Fibroblast of the aortic adventitia (primary cell): ENCODE measurements at places on chromosomes 12 and 14.

DNA sequence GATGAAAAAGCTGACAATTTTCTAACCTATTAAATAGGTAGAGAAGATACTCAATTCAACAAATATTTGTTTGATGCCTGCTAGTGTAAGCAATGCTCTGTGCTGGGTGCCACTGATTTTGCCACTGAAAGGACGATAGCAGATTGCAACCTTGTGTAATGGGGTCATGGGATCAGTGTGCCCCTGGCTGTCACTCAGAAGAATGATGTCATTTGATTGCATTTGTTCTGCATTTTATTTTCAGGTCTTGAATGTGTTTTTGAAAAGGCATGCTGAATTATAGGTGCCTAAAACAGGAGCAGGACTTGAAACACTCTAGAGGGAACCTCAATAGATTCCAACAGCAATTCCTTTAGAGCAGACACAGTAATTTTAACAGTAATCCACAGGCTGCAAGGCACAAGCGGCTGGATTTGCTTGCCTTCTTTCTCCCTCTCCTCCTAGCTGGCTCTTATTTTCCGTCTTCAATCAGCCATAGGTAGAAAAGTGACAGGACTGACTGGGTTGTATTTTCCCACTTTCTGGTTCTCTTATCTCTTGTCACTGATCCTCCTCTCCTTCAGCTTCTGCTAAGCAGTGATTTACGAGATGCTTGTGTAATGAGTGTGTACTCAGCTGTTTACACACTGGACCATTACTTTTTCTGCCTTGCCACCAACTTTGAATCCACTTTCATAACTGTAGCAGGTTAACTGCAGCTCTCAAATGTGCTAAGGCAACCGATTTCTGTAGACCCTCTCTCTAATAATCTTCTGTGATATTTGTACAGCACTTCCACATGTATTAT is 4.1 kb downstream of the PLXNC1 start:
- no peak for DNase-seq

- peak; percentile 89 for DNase-seq
Observed at GRCh38 chr12:47736877-47737676, 11.8 kb upstream of the ENDOU start.

- DNase-seq, result no peak
Observed at GRCh38 chr14:68627050-68627867, 165.6 kb downstream of the ZFP36L1 start.

- no peak for DNase-seq
Observed at GRCh38 chr12:95986635-95987570, 9.2 kb downstream of the HAL start.

DNA sequence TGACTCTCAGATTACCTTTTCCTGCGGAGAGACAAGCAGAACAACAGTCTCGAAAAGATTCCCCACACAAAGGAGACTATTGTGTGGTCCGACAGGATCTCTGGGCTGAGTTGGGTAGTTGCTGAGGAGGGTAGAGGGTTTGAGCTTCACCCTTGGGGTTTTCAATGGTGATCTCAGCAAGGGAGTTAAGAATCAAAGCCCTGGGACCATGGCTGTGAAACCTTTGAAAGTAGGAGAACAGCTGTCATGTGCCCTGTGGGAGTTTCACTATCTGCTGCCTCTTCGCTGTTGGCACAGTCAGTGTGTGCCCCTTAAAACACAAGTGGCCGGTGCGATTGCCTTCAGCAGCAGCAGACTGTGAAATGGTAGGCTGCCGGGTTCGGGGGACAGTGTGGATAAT is 14.2 kb upstream of the PLEK2 start:
- no peak for DNase-seq

- DNase-seq, result peak; percentile 65
Observed at GRCh38 chr12:59973515-59973914, 377.7 kb downstream of the SLC16A7 start.

DNA sequence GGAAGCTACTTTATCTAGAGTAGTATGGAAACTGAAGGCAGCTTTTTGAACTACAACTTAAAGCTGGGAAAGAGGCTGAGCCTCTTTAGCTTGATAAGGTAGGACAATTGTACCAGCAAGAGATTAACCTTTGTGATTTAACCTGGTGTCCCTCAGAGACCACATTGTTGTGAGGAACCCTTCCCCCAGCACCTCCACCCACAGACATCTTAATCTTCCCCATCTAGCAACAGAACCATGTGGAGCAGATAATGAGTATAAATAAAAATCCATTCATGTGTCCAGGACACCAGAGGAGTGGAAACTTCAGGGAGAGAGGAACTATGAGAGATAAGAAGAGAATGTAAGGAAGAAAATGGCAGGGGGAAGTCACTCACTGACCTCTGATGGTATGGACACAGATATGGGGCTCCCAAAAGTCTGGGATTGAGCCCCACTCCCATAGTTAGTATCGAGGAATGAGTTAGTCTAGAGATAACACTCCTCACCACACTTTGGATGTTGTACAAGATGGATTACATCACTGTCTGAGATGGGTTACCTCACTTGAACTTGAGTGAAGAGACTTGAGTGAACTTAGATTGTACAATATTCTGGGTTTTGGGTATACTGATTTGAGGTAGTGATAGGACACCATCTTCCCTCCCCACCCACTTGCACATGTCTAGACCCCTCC is 33.9 kb upstream of the SLC38A2 start:
- DNase-seq, result peak; percentile 74

GRCh38 chr12:46921764-46922133 is 96.0 kb upstream of the SLC38A4 start:
- peak; percentile 79 for DNase-seq

GRCh38 chr14:77000340-77001270 is 27.9 kb downstream of the IRF2BPL start:
- DNase-seq, result peak; percentile 76

- peak; percentile 34 for DNase-seq
Observed at GRCh38 chr12:60123557-60123956, 527.7 kb downstream of the SLC16A7 start.

DNA sequence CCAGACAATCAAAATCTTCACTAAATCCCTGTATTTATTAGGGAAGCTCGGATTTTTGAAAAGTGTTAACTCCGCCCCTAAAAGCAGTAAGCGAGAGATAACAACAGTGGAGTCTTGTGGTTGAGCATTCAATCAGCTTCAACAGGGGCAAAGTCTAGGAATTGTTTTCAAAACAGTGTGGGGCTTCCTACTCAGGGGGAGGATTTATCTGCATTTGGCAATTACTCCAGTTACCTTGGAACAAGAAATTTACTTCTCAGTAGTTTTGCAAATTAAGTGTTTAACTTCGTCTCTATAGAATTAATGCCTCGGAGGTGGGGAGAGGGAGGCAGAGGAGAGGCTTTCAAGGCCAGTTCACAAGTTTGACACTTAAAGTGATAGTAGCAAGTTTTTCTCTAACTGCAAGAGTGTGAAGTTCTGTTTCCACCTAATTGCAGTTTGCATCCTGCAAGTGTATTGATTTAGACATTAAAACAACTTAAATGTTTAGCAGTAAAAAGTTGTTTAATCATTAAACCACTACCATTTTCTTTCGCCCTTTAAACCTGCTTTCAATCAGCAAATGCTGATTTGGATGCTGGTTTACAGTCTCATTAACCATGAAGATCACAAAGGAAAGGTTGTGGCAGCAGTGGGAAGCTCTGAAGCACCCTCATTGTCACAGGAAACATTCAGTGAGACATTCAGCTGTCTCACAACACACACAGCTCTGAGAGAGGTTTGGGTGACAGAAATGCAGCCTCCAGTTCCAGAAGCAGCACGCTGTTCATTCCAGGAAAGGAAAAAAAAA is 102.0 kb downstream of the HMGA2 start:
- no peak for DNase-seq

DNA sequence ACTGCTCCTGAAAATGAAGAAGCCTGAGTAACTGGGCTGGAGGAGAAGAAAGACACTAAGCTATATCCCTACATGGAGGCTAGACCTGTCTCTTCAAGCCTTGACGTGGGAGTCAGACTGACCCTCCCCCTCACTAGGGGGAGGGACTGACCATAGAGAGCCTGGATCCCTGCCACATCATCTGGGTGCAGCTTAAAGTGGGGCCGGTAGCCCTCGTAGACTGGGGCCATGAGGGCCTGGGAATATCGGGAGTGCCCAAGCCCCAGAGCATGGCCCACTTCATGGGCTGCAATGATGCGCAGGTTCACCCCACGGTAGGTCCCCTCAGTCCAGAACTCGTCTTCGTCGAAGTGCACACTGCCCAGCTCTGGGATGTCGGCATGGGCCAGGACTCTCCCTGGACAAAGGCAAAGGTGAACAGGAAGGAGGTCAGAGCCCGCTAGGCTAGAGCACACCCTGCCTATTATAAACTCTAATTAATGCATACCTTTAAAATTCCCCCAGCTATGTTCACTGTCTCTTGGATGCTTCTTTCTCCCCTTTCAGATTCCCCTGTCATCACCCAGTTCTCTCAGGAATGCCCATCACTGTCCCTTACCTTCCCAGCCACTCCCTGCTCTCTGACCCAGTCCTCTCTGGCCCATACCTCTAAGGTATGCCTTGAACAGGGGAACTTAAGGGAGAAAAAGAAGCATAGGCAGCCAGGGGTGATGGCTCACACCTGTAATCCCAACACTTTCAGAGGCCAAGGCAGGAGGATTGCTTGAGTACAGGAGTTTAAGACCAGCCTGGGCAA is 3.2 kb downstream of the MMP19 start:
- no peak for DNase-seq

DNA sequence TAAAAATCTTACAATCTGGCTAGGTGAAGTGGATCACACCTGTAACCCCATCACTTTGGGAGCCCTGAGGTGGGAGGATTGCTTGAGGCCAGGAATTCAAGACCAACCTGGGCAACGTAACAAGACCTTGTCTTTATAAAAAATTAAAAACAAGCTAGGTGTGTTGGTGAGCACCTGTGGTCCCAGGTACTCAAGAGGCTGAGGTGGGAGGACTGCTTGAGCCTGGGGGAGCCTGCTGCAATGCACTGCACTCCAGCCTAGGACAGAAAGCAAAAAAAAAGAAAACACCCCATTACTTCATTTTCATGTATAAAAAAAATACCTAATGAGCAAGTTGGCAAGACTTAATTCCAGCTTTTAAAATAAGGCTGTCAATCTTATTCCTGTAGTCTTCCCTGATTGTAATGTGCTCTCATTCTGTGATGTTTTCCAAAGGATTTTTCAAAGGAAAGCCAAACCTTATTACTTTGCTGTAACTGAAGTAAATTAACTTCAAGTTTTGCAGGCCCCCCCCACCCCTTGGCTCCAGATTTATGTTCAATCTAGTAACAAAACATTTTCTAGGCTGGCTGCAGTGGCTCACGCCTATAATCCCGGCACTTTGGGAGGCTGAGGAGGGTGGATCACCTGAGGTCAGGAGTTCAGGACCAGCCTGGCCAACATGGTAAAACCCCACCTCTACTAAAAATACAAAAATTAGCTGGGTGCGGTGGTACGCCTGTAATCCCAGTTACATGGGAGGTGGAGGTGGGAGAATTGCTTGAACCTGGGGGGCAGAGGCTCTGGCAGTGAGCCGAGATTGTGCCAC is 3.3 kb upstream of the ZCCHC8 start:
- no peak for DNase-seq

GRCh38 chr12:62749586-62749985 is 185.4 kb downstream of the PPM1H start:
- DNase-seq, result no peak

DNA sequence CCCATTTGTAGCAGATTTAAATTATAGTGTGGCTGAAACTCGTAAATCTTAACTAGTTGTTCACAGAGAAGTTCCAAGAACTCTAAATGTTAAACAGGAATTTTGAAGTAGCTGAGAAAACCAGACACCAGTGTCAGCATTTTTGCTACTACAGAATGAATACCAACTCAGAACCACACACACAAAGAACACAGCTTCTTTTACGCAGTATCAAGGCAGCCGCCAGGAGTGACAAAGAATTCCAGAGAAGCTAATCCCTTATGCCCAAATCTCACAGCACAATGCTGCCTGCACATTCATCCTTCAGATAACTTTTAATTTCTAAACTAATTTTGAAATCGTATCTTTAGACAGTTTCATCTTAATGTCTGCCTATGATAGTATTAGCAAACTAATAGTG is 37.4 kb downstream of the SLC6A15 start:
- no peak for DNase-seq

- peak; percentile 100 for DNase-seq
Observed at GRCh38 chr12:124774462-124775167, 89.0 kb downstream of the SCARB1 start.

DNA sequence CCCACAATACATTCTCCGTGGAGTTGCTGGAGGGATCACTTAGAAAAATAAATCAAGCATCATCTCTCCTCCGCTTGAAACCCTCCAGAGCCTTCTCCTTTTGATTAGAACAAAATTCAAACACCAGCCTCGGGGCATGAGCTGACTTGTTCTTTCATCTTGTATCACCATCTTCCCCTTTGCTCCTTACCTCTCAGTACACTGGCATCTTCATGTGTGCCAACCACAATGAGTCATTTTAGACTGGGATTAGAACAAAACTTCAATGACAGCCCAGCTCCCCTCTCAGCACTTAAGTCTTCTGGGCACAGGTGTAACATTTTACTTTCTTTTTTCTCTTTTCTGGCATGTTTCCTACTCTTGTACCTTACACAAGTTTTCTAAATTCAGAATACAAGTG is 1159.2 kb upstream of the TMEM132C start:
- no peak for DNase-seq

- DNase-seq, result no peak
Observed at GRCh38 chr14:69852531-69853321, 26.5 kb upstream of the SMOC1 start.

DNA sequence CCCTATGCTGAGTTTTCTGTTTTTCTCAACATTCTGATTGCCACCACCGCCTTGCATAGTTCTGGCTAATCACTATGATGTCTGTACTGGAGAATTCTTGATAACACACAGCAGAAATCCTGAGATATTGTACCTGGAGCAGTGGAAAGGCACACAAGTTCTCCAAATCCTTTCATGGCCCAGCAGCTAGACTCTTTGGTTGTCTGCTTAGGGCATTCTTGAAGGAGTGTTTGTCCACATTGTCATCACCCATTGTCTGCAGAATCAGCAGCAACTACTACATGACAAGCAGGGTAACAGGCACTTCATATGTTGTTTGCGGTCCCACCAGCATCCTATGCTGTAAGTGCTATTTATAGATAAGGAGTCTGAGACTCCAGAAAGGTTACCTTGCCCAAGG is 128.9 kb downstream of the DAAM1 start:
- no peak for DNase-seq

DNA sequence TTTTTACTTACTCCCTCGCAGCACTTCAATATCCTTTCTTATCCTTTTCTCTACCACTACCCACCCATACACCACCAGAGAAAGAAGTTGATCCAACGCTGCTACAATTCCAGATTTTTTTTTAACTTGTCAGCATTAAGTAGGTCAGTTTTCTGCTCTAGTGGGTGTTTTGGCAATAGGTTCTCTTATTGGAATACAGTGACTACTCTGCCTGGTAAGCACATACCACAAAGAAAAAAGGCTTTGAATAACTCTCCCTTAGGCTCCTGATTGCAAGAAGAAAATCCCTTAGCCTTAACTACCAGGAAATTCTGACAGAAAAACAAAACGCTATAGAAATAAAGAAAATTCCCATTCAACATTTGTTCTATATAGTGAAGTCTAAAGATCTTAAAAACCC is 72.0 kb downstream of the NUMB start:
- peak; percentile 15 for DNase-seq

- no peak for DNase-seq
Observed at GRCh38 chr12:28027947-28028724, 55.6 kb upstream of the PTHLH start.
